ENCODE measurements at places on chromosomes 11 and 22.

DNA sequence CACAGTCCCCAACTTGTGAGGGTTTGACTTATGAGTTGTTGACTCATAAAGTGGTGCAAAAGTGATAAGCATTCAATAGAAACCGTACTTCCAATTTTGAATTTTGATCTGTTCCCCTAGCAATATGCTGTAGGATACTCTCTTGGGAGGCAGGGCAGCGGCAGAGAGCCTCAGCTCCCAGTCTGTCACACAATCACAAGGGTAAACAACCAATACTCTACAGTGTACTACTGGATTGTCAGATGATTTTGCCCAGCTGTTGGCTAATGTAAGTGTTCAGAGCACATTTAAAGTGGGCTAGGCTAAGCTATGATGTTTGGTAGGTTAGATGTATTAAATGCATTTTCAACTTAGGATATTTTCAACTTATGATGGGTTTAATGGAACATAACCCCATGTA is 13.7 kb upstream of the NXPE2 start:
- DNase-seq, result no peak

DNA sequence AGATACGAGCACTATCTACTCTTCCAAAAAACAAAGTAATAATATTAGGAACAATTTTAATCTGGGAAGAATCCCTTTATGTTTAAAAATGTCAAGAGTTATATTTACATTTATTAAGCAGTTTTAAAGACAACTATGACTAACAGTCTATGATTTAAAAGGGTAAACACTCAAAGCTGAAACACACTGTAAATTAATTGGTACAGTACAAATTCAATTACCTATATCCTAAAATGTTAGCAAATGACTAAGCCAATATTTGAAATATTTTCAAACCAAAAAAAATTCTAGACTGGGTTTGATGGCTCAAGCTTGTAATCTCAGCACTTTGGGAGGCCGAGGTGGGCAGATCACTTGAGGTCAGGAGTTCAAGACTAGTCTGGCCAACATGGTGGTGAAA is 36.0 kb upstream of the CHRNA10 start:
- DNase-seq, result no peak

- DNase-seq, result no peak
These were observed 289.6 kb downstream of the ETS1 start for GRCh38 chr11:128297805-128298204.

DNA sequence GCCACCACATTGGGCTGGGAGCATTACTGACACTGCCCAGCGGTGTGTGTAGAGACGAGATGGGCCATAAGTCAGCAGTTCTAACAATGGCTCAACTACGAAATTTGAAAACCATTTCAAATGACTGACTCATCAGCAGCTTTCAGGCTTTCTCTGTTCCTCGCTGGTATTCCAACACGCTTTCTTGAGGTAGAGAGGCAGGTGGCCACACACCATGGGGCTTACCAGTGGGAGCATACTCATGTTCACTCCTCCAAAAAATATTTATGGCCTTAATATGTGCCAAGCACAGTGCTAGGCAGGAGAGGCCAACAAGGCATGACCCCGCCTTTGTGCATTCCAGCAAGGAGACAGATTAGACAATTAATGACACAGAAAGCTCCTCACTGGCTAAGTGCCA is 20.3 kb downstream of the ARFGAP2 start:
- DNase-seq, result no peak

DNA sequence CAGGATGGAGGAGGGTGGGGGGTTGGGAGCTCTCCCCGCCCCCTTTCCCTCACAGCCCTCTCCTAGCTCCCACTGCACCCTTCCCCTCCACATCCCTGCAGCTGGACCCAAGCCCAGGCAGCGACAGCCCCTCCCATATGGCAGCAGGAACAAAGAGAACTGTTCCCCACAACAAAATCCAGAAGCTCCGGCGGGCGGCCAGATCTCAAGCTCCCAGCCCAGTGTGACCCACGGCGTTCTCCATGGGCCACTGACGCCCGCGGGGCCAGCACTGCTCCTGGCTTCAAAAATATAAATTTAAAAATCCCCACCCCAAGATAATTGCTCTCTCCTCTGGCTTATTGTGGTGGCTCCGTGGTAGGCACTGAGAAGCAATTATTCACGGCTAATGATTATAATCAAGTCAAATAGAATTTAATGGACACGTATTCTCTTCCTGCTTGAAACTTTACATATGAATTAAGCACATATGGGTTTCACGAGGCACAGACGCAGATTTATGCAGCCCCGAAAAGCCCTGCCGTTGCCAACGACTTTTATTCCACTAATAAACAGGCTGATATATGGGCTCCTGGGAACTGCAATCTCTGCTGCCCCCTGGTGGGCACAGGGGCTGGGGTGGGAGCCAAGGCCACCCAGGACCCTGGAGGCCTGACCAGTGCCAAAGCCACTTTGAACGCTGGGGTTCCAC is 17.5 kb downstream of the MACROD1 start:
- peak; percentile 38 for DNase-seq

- no peak for DNase-seq
These were observed 53.3 kb downstream of the FLRT1 start for GRCh38 chr11:64089027-64089360.

DNA sequence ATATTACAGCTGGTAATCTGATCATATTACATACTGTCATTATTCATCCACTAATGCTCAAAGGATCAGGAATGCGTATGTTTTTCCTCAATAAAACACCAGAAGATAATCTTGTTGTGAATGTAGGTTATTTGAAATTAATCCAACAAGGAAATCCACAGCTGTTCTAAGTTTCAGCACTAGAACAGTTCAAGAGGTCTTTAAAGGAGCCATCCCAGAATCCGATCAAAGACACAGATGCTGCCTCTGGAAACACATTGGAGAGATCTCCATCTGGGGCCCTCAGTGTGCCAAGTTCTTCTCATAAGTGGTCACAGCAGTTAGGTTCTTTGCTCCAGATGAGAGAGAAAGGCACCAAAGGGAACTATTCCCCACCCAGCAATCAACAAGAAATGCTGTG is 1955.1 kb upstream of the RAG2 start:
- DNase-seq, result no peak

- DNase-seq, result no peak
These were observed 13.1 kb downstream of the CRY2 start for GRCh38 chr11:45860348-45860747.

GRCh38 chr22:45919504-45920286 is 57.3 kb downstream of the WNT7B start:
- no peak for DNase-seq

DNA sequence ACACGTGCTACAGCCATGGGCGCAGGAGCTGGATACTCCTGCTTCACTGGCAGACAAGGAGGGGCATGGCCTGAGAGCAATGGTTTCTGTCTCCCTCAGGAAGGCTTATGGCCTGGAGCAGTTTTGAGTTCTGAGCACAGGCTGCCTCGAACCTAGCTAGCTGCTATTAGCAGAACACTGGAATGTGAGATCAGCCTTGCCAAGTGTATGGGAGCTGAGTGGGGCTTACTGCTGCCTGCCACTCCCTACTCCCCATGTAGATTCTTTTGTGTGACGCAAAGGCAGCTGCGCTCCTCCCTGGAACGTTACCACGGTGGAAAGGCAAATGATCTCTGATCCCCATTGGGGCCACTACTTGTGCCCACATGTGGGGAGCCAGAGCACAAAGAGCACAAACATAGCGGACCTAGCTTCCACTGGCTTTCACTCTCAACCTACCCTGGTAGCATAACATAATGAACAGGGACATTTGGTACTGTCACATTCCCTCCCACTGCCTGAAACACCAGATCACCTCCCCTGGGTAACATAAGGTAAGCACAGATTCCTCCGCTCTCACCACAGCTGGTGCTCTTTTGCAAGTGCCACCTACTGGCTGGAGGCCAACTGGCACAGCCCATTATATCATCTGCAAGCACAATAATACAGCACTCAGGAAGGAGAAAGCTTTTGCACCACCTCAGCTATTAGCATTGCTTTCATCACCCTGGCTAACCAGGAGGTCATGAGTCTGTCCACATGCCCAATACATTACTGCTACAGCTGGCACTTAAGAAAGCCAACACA is 84.6 kb upstream of the GUCY1A2 start:
- DNase-seq, result no peak

DNA sequence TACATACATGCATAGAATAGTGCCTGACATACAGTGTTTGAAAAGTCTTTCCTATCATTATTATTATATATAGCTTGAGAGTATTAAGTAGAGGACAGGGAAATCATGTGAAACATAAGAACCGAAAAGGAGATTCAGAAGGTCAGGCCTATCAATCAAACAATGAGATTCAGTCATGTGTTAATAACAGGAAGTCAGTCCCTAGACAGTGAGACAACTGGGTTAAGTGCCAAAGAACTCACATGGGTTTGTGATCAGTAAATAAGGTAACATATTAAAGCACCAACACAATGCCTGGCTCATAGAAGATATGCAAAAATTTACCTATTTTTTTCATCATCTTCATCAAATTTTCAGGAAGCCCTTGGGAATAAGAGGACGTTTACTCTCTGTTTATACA is 174.3 kb upstream of the FAT3 start:
- no peak for DNase-seq

DNA sequence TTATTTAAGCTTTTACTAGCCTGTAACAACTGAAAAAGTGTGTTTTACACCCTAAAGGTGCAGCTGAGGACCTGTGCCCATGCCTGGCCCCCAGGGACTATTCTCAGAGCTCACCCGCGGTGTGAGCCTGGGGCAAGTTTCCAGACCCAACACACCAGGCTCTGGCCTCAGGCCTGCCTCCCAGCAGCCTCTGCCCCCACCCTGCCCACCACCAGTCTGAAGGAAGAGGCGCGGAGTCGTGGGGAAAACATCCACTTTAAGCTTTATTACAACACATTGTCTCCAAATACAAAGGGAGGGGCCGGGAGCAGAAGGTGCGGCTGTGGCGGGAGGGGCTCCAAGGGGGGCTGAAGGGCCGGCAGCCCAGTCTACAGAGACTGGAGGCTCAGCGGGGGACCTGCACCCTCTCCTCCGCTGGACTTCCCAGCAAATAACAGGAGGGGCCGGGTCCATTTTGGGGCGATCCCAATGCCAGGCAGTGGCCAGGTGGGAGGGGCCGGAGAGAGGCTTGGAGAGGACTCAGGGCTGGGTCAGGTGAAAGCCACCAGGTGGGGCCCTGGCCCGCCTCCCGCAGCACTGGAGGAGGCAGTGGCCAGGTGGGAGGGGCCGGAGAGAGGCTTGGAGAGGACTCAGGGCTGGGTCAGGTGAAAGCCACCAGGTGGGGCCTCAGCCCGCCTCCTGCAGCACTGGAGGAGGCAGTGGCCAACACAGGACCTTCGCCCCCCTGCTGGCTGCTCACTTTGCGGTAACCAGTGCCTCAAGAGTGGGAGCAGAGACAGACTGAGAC is 18.1 kb downstream of the DUSP8 start:
- DNase-seq, result no peak

- no peak for DNase-seq
These were observed 87.8 kb upstream of the GALNT18 start for GRCh38 chr11:11709447-11710239.

GRCh38 chr11:73520353-73521061 is 77.4 kb downstream of the FAM168A start:
- DNase-seq, result no peak

GRCh38 chr11:116148056-116148455 is 624.7 kb downstream of the BUD13 start:
- DNase-seq, result no peak

DNA sequence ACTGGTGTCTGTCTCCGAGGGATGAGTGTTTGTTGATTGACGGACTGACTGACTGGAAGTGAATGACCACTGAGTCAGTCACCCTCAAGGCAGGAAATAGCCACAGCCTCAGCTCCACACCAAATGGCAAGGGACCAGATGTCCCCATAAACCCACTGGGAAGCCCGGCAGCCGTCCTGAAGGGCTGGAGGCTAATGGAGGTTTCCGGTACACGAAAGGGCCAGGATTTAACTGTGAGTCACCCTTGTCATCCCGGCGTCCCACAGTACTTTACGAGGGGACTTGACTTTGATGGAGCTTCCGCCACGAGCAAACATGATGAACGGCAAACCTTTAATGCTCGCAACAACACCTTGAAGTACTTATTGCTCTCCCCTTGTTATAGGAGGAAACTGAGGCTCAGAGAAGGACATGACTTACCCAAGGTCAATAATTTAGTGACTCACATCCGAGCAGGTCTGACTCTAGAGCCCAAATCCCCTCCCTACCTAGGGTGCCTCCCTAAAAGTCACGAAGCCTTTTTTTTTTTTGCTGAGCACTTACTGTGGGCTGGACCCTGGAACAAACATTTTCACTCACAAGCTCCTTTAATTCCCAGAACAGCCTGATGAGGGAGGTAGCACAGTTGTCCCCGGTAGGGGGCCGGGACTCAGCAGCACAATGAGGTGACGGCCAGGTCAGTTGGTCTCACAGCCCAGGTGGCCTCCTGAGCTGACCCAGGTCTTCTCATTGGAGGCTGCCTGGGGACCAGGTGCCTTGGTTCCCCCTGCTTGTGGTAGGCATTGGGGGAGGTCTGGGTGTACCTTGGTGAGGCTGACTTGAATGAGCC is 25.2 kb upstream of the GCAT start:
- DNase-seq, result no peak

DNA sequence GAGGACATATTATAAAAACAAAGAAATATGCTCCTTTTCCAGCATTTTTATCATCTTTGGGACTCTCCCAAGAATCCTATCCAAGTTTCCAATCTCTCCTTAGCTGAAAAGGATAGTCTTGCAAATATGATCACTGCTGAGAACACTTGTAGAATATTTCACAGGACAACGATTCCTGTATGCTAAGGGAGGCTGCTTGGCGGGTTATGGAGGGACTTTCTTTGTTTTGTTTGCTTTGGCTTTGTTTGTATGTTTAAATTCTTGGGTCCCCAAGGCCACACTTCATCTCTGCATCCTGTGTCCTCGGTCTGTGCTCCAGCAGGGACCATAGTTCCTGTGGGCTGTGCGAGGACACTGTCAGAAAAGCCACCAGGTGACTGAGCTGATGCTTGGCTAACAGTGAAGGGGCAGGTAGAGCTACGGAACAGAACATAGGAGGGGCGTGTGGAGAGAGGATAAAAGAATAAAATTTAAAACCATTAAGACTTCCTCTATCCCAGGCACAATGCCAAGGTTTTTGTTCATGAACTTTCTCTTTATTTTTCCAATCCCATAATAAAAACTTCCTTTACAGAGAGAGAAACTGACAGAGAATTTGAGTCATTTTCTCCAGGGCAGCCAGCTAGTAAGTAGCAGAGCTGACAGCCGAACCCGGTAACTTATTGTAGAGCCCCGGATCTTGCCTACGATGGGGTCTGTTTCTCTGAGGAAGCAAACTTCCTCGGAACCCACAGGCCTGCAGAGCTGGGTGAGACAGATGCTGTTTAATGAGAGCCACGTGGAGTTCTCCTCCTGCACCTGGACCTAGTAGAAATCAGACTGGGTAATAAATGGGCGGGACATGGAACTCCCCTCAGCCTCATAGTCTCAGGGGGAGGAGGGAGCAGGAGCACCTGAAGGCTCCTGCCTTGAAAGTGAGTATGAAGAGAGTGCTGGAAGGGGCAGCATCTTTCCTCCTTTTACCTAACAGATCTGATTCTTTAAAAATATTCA is at the start of gene IZUMO1R:
IZUMO1R (plus strand) TSS at position 615 of the 993 bp plus-strand sequence. CDS start 1,057 bp downstream, outside the sequence.
- DNase-seq, result no peak

DNA sequence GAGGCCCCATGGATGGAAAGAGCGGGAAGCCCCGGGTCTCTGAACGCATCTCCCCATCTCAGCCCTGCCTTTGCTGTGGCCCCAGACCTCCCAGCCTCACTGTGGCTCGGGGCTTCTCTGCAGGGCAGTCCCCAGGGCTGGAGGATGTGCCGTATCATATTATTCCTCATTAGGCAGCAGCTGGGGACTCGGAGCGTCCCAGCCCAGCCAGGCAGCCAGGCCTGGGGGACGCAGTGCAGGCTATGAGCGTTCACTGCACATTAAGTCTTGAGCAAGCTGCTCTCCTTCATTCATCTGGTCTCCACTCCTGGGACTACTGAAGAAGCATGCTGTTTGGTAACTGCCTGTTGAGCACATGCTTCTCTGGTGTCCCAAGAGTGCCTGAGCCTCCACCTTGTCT is 226.8 kb upstream of the TBCEL start:
- DNase-seq, result no peak
